ENCODE measurements at places on chromosomes 1 and 21.

- no peak for DNase-seq
These were observed 20.1 kb downstream of the SLC1A7 start for GRCh38 chr1:53122201-53122885.

- no peak for DNase-seq
These were observed 6.0 kb upstream of the EVI5 start for GRCh38 chr1:92790867-92791266.

DNA sequence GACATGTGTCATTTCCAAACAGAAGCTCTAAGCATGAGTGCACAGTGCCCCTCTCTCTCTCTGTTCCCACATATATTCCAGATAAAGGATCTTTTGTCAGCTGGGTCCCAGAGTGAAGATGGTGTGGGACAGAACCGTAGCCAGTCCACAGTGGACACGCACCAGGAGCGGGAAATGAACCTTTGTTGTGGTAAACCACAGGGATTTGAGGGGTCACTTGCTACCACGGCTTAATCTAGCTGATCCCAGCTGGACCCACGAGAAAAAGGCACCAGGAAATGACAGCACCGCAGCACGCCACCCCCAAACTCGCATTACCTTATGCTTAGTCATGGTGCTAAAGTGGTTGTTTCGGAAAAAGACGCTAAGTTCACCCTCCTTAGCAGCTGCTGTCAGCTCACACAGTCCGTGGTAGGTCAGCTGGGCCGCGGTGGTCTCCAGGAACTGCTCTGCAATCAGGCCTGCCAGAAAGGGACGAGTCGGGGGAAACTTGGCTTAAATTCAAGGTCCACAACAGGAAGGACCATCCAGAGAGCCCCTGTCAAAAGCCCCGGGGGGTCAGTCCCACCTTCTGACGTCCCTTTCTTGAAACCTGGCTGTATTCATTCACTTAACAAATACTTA lies 7.5 kb downstream of the MINDY1 start:
- DNase-seq: no peak

DNA sequence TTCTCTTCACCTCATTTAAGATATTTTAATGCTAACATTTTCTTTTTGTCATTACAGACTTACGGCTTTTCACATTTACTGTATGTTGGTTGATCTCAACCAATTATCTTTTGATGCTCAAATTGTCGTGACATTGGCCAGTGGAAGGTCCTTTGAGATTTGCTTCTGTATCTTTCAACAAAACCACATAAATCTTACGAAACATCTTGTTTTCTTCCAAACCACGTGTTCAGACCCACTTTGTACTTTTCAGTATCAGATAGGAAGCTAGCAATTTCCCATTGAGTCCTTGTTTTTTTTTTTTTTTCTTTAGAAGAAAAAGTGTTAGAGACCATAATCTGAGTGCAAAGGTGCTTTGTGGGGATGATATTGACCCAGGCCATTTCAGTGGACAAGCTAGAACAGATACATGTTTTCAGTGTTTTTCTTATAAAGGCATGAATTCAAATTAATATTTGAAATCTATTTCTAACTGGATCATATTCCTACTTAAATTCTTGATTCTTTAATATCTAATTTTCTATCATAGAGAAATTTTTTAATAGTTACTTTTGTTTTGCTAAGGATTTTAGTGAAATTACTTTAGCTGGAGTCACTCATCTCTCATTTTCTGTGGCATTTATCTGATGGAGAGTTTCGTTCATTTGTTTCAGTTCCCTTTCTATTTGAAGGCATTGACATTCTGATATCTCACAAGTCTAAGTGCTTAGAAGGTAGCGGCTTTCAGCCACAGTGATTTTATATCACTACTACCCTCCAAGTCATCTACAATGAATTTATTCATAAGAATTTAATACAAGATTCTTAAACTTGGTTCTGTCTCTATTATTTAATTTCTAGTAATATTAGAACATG lies 26.7 kb downstream of the ATG4C start:
- no peak for DNase-seq

DNA sequence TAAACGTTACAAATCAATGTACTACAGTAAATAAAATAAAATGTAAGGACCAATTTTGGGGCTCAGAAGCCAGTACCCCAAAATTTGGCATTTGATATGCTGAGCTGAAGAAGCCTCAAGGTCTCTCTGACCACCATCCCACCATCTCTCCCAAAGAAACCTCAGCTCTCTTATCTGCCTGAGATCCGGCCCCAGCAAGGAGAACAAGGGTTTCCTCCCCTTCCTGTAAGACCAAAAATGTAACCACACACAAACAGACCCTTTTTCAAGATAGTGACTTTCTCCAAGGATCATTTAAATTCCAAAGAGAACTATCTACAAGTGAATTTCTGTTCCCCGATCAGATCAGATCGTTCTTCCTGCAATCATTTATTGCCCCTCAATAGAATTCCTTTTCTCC lies 68.1 kb upstream of the SLC45A1 start:
- DNase-seq: no peak

- no peak for DNase-seq
These were observed 642.8 kb downstream of the PLA2G4A start for GRCh38 chr1:187471555-187471954.

DNA sequence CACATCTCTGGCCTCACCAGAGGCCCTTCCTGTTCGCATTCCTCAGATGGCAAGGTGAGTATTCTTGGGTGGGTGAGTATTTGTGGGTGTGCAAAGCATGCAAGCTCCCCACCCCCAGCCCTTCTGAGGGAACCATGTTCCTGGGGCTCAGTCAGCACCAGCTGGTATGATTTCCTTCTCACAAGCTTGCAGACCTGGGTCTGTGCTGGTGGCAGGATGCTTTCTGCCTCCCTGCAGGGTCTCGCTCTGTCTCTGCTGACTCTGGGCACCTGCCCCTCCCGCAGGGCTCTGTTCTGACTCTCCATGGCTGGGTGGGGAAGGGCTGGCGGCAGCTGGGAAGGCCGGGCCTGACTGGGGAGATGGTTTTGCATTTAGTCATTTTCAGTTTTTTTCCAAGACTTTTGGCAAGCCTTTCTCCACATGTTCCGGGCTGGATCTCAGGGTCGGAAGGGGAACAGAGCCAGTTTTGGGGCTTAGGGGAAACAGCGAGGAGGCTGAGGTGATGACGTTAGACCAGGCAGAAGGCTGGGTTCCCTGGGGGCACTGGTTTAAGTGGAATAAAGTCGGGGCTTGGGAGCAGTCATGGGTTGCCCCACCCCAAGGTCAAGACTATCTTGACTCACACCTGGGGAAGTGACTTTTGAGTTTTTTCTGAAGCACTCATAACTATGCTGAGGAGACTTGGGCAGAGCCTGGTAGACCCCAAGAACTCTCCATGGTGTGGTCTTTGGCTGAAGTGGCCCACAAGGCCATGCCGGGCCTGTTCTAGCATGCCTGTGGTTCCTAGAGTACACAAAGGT lies 6.2 kb downstream of the RASSF5 start:
- no peak for DNase-seq

GRCh38 chr1:231279683-231280082 lies 38.7 kb downstream of the GNPAT start:
- no peak for DNase-seq

GRCh38 chr1:154867064-154867825 lies 2.8 kb downstream of the KCNN3 start:
- DNase-seq: no peak

- DNase-seq: no peak
These were observed 51.7 kb downstream of the TLCD4 start for GRCh38 chr1:95168761-95169351.

DNA sequence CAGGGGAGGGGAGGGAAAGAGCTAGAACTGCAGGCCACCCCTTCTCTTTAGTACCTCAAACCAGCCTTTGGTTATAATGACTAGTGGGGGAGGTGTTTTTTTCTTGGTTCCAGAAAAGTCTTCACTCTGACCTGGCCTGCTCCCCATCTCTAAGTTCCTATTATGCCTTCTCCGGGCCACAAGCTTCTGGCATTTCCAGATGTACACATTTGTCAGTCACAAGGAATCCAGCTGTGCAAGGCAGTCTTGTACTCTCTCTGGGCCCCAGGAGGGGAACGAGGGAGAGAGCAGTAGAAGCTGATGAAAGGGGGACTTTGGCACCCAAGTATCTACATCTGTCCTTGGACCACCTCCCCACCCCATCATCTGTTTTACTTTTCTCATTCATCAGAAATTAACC lies 2.7 kb upstream of the FALEC start:
- DNase-seq: no peak

DNA sequence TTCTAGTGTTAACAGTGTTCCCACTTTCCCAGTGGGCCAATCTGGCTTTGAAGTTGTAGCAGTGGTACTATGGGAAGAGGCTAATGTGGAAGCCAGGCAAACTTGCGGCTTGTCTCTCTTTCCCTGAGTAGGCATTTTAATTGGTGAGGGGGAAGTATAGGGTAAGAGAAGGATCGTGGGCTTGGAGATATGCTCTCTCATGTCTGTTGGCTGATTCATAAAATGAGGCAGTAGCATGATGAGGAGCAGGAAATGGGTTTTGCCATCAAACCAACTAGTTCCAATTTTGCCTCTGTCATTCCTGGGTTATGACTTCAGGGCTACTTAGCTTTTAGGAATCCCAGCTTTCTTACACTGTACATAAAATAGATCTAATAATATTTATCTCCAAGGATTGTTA lies 12.1 kb downstream of the C8A start:
- DNase-seq: no peak

DNA sequence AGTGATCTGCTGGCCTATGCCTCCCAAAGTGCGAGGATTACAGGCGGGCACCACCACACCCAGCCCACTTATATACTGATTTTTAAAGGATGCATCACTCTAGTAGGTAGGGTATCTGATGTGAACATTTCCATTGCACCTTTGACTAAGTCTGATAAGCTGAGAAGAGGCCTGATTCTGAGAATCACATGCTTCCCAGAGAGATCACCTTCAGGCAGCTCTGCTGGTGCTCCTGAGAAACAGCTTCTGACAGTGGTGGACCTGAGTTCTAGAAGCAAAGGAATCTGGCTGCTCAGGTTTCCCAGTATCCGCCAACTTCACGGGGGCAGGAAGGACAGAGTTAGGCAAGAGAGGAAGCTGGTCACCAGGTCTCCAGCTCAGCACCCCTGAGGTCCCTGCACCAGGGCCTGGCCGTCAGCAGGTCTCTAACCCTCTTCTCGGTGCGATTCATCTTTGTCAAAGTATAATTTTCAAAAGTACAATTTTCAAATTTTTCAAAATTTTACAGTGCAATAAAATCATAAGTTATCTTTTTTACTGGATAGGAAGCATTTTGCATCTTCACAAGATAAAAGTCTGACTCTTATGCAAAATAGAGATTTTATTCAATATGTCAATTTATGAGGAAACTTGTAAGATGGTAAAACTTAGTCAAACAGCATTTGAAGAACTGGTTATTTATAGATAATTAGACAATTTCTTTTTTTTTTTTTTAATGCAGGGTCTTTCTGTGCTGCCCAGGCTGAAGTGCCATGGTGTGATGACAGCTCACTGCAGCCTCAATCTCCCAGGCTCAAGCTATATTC lies 25.8 kb upstream of the MPZL1 start:
- DNase-seq: no peak

- DNase-seq: peak; percentile 90
These were observed at the start of gene S100A4 for GRCh38 chr1:153545067-153546055. TSS of gene S100A4 (minus strand) at chr1:153545806. CDS start at chr1:153544794, 1,012 bp downstream.

DNA sequence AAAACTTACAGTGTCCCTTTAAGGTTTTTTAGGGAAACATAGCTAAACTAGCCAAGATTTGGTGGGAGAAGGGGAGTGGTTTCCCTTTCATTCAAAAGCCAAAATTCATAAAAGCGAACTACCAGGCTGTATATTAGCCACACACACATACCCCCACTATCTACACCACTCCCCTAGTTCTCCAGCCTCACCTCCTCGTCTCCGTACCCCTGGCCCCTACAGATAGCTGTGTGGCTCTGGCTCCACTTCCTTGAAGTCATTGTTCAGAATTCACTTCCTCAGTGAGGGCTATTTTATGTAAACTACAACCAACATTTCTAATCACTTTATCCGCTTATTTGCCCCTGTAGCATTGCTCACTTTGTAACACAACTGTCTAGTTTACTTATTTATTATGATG lies 5.3 kb upstream of the DPH5 start:
- no peak for DNase-seq

DNA sequence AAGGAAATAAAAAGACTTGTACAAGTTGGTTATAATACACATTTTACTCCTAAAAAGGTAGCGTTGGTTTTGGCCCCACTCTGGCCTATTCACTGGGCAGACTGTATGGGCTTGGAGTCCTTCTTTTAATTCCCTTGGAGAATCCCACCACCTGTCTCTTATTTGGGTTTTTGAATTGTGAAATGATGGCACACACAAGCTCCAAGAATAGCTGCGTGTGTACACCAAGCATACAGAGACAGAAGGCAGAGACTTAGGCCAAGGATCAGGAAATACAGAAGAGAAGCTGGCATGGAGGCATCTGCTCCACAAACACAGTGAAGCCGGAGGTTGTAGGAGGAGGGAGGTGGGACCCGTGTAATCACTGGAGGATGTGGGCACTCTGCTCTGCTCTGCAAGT lies 29.1 kb downstream of the DDR2 start:
- DNase-seq: no peak

GRCh38 chr1:161164901-161165610 lies 1.2 kb upstream of the PPOX start:
- no peak for DNase-seq

- no peak for DNase-seq
These were observed 6.3 kb downstream of the ASPM start for GRCh38 chr1:197140121-197140520.

DNA sequence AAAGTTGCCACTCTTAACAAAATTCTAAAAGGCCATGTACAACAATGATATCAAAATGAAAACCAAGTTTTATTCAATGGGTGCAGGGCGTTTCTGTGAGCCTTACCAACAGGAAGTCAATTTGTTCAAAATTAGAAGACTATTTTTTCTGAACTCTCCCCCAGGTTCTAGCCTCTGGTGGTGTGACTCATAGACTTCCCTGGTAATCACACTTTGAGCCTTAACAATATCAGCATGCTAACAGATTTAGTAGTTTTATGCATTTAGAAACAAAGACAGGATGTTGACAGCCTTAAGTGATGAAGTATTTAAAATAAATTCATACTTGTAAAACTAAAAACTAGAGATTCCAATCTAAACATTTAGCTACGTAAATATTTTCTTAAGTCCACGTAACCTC lies 88.4 kb downstream of the LRRC8C start:
- peak; percentile 71 for DNase-seq

GRCh38 chr1:74728736-74729135 lies 4.1 kb downstream of the CRYZ start:
- no peak for DNase-seq

GRCh38 chr1:10516925-10517676 lies 42.4 kb downstream of the PEX14 start:
- no peak for DNase-seq

- no peak for DNase-seq
These were observed 16.2 kb upstream of the POFUT2 start for GRCh38 chr21:45303751-45304475.

- DNase-seq: no peak
These were observed 28.8 kb upstream of the SLC26A9 start for GRCh38 chr1:205972081-205972480.

GRCh38 chr1:78856096-78856495 lies 150.4 kb downstream of the ADGRL4 start:
- DNase-seq: no peak
